HFFc6 (cell line): ENCODE measurements at places on chromosomes 3 and 15. TPM values are rescaled to one million over a fixed set of nuclear protein-coding genes. Genes with fewer than 3 reads are reported as not detected.
A peak's percentile ranks its signal among the peaks of the same experiment; 100 is the strongest.

DNA sequence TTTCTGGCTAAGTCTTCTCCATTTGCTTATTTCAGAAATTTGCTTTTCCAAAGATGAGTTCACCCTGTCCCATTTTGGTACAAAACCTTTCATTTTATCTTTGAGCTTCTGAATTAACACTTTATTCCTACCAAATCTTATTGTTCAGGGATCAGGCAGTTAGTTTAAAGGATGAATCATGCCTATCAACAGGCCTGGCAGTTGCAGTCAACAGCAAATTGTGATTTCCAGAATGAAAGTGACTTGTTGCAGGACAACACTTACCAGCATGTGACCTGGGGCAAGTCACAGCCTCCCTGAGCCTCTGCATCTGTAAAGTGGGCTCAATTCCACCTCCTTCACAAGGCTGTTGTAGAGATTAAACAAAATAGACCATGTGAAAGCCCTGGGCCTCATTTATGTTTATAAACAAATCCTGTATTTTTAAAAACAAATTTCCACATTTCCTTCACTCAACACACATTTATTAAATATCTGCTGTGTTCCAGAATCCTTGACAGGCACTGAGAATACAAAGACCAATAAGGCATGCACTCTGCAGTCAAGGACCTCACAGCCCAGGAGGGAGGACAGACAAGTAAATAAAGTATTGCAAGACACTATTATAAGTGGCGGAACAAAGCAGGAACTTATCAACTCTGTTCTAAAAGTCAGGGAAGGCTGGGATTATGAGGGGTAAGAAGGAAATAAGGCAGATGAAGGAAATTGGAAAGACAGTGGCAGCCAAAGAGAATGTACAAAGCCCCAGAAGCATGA is 359.1 kb upstream of the IL12A start:
- peak; percentile 29 for DNase-seq

- DNase-seq: no peak
Observed at GRCh38 chr3:71606582-71606981, 23.1 kb upstream of the FOXP1 start.

DNA sequence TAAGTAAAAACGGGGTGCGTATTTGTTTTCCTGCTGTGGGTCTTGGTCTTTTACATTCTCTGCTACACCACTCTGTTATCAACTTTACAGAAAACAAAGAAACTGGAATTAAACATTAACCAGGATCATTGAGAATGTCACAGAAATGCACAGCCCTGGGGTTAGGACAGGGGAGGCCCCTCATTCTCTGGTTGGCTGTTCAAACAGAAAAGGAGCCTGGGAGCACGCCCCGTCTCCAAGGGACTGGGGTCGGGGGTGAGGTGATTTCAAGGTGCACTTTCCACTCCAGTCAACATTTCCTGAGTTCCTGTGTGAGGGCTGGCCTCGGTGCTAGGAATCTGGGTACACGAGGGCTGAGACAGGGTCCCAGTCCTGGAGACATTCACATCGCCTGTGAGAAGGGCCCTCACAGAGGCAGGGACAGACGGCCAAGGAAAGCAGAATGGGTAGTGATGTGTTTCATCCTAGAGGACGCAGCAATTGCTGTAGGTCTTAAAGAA is 30.3 kb downstream of the CPN2 start:
- no peak for DNase-seq

DNA sequence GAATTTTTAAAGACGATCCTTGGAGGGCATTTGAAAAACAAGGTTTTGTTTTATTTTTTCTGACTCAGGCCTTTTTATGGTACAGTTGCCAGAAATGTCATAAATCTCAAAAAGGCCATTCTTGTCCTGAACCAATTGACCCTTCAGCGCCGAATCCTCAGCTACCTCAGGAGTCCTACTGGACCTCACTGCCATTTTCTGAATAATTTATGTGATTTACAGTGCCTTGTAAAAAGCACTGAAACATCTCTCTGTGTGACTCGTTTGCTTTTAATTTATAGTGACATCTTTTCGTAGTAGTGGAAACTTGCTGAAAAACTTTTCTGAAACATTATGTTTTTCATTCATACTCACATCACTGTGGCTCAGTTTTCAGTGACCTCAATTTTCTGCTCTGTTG is 72.2 kb upstream of the ARL6 start:
- DNase-seq: no peak

DNA sequence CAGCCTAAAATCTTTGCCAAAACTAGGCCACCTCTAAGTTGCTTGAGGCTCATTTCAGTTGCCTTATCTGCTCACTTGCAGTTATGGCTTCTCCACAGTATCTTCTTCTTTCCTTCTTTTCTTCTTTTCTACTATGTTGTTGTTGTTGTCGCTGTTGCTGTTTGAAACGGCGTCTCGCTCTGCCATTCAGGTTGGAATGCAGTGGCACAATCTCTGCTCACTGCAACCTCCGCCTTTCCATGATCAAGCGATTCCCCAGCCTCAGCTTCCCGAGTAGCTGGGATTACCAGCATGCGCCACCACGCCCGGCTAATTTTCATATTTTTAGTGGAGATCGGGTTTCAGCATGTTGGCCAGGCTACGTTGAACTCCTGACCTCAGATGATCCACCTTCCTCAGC is 210.8 kb upstream of the NR2F2 start:
- no peak for DNase-seq

- no peak for DNase-seq
Observed at GRCh38 chr3:48623851-48624547, 2.4 kb upstream of the TMEM89 start.

DNA sequence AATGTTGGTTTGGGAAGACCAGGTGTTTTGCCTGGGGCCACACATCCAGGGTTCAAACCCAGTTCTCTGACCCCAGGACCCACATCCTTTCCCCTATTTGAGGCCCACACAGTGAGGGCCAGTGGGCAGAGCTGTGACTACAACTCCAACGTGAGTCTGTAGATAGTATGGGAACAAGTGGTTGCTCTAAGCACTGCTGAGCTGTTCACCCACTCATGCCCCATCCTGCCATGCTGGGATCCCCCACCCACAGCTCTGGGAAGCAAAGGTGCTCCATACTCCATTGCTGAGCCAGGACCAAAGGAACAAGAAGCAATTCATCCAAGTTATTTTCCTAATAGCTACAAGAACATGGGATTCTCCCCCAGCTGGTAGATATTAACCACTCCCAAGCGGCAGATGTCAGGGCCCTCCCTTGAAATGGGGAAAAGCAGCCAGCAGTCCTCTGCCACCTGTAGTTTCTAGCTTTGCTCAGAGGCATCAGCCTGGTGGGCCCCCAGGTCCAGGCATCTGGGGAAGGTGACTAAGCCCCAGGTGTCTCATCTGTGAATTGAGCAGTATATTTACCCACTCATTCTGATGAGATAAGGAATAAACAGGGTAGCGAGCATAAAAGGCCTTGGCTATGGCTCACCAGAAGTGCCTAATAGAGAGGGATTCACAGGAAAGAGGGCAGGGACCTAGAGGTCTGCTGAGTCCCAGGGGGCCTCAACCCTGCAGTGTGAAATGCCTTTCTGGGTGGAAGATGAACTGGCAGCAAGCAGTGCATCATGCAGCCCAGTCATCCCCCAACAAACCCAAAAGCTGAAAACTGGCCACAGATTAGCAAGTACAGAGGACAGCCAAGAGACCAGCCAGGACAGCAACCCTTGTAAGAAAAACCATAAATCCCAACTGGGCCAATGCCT is 33.4 kb downstream of the POC1A start:
- DNase-seq: no peak

GRCh38 chr3:33932010-33932764 is 133.8 kb downstream of the PDCD6IP start:
- no peak for DNase-seq

DNA sequence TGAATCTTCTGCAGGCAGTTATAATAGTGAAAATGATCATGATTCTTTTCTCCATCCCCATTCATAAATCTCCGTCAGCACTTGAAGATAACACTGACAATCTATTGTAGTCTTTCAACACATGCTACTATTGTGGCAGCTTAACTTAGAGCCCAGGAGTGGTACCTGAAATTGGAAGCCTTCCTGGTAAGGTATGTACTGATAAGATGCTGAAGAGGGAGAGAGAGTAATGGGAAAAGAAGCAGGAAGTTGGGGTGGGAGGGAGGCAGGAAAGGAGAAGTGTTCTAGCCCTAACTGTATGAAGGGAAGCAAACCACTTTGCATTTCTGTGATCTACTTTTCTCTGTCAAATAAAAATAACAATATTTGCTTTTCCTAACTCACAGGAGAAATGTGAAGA is 197.4 kb upstream of the RORA start:
- DNase-seq: no peak

- DNase-seq: no peak
Observed at GRCh38 chr15:100245487-100245820, 96.3 kb downstream of the ADAMTS17 start.

GRCh38 chr3:126354776-126355175 is 2.4 kb downstream of the KLF15 start:
- no peak for DNase-seq

DNA sequence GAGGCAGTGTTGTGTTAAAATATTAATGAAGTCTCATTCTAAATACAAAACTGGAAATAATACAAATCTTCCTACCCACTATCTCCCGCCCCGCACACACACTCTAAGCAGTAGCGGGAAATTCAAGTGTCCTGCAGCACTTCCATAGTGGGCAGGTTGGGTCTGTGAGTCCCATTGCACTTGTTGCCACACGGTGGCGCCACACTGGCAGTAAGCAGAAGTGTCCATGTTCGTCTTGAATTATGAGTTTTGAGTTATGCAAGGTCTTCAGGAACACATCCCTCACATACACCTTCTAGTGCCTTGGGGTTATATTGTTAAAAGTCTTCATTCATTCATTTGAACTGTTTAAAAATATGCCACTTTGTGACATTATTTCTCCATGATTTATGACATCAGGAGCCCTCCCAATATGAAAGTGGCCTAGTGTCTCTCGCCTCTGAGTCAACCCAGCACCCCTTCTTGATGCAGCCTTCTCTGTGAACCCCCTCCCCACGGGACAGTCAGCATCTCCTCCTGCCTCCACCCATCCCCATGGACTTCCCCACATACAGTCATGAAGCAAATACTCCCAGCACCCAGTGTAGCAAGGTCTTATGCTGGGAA is 17.6 kb upstream of the CCDC174 start:
- peak; percentile 44 for DNase-seq

DNA sequence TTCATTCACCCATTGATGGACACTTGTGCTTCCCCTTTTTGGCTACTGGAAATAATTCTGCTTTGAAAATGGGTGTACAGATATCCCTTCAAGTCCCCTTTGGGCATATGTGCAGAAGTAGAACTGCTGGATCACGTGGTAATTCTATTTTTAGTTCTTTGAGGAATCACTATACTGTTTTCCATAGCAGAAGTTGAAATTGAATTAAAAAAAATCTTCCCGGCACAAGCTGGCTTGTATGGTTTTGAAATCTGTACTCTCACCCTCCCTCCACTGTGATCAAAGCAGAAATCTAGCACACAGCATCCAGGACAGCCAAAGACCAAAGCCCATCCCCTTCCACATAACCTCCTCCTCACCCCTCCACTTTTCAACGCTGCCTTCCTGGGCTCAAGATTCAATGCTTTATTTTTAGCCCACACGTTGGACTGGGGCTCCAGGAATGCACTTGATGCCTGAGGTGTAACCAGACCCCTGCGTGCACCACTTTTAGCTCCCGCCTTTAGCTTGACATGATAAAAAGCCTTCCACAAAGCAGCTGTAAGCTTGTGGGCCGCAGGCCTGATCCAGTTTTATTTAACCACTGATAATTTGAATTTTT is 29.9 kb downstream of the TMEM40 start:
- no peak for DNase-seq

- no peak for DNase-seq
Observed at GRCh38 chr3:69353088-69353478, 32.8 kb downstream of the FRMD4B start.

GRCh38 chr15:74863239-74864056 is 9.7 kb downstream of the SCAMP2 start:
- DNase-seq: peak; percentile 21

- DNase-seq: no peak
Observed at GRCh38 chr15:78087951-78088772, 4.2 kb upstream of the SH2D7 start.

DNA sequence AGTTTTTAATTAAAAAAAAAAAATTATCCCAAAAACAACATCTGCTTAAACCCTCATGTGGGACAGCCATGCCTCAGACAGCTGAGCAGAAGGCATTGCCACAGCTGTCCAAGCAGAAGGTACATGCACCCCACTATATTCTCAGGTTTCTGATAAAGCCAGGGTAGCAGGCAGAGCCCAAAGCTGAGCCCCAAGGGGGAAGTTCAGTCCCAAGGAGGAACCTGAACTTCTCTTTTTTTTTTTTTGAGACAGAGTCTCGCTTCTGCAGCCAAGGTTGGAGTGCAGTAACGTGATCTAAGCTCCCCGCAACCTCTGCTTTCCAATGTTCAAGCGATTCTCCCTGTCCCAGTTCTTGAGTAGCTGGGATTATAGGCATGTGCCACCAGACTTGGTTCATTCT is 33.2 kb downstream of the MKRN2 start:
- DNase-seq: no peak

PARL gene
- total RNA-seq: 69.1 to 82.0 TPM (median 73.6 TPM) in 3 replicates

RAD18 gene
- 28.6 to 33.9 TPM (median 31.3 TPM) in 3 replicates for total RNA-seq

DZIP1L gene
- 8.6 to 9.9 TPM (median 9.0 TPM) in 3 replicates for total RNA-seq

PODXL2 gene
- total RNA-seq: 0.09 to 0.16 TPM in 2 of 3 replicates, not detected in the other

CCR1 gene
- total RNA-seq: not detected in 3 replicates

DLL4 gene
- total RNA-seq: 0.11 and 0.16 TPM in 2 replicates

SNRK gene
- total RNA-seq: 11.2 to 13.8 TPM (median 12.5 TPM) in 3 replicates

NMB gene
- total RNA-seq: 5.4 to 7.0 TPM (median 6.0 TPM) in 3 replicates

PLOD2 gene
- 202 to 355 TPM (median 343 TPM) in 3 replicates for total RNA-seq

WNT7A gene
- total RNA-seq: not detected in 3 replicates

DGKG gene
- total RNA-seq: 0.21 to 0.81 TPM (median 0.21 TPM) in 3 replicates

SETD5 gene
- total RNA-seq: 66.6 and 68.0 TPM in 2 replicates
